ENCODE measurements at places on chromosomes 4 and X.

DNA sequence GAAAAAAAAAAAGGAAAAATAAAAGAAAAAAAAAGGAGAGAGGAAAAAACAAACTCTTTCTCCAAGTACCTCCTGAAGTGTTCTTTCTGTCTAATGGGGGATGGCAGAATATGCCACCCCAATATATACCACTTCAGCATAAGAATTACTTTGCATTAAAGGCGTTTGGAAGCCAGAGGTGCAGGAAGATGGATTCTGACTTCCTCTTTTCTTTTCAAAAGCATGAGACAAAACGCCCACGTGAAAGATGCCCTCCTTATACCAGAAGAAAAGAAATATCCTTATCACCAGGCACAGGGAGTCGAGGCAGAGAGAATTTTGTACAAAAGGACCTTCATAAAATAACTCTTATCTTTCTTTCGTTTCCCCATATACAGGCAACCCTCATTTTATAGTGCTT lies 40.9 kb downstream of the COX18 start:
- no peak for DNase-seq

DNA sequence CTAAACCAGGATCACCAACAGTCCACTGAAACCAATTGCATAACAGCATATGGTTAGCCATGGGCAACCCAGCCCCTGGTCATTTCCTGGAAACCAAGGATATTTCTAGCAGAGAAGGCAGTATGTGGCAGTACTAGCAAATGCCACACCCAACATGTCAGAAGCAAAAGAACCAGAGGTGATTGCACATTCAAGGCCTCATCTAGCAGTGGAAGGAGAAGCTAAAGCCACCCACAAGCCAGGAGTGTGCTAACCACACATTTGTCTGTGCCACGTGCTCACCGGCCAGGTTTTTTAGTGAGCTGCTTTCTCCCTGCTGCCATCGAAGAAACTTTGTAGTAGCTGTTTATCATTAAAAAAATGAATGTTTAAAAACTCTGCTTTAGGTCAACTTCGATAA lies 42.0 kb downstream of the TEC start:
- no peak for DNase-seq

GRCh38 chr4:188194421-188194820 lies 55.2 kb downstream of the TRIML1 start:
- DNase-seq, result no peak

GRCh38 chr4:38065176-38065575 lies 105.0 kb downstream of the PTTG2 start:
- no peak for DNase-seq

DNA sequence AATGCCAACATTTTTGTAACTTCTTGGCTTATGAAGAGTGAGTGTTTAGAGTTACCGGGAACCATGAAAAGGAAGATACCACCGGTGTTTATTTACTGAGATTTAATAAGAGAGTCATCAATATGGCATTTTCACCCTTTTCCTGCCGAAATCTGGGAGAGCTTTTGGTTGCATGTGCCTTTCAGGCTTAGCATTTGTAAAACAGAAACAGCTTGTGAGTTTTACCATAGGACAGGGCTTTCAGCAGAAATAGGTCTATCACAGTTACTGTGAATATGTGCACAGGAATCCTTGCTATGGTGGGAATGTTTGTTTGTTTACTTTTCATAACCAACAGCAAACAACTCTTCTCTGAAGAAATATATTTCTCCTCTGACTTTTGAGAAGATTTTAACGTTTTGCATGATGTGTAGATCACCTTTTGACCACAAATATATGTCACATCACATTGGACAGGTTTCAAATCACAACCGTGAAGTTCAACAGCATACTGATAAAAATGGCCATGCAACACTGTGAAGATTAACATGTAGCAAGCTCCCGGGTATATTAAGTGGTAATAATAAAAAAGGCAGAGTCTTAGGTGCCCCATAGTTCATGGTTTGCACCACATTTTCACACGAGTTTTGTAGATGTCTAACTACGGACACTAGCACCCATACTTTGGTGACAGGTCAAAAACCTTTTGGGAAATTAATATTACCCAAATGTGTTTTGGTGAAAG lies 21.3 kb downstream of the ARHGAP24 start:
- DNase-seq, result no peak
